COLO829 (cell line): ENCODE measurements at places on chromosomes 13 and 19.

DNA sequence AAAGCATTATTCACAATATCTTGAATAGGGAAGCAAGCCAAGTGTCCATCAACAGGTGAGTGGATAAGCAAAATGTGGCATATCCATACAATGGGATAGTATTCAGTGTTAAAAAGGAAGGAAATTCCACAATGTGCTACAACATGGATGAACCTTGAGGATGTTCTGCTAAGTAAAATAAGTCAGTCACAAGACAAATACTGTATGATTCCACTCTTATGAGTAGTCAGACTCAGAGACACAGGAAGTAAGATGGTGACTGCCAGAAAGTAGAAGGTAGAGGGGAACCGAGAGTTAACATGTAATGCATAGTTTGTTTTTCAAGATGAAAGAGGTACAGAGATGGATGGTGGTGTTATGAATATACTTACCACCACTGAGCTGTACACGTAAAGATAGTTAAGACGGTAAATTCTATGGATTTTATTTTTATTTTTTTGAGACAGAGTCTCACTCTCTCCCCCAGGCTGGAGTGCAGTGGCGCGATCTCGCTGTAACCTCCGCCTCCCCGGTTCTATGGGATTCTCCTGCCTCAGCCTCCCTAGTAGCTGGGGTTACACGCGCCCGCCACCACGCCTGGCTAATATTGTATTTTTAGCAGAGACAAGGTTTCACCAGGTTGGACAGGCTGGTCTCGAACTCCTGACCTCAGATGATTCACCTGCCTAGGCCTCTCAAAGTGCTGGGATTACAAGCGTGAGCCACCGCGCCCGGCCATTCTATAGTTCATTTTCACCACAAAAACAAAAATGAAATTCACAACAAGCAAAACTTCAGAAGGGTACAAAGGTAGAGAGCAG, 1.0 kb upstream of the CHAMP1 start:
- DNase-seq = no peak

GRCh38 chr13:52070929-52071523, 46.5 kb downstream of the UTP14C start:
- no peak for DNase-seq

GRCh38 chr19:34244611-34245299, 9.6 kb upstream of the GARRE1 start:
- DNase-seq = no peak

DNA sequence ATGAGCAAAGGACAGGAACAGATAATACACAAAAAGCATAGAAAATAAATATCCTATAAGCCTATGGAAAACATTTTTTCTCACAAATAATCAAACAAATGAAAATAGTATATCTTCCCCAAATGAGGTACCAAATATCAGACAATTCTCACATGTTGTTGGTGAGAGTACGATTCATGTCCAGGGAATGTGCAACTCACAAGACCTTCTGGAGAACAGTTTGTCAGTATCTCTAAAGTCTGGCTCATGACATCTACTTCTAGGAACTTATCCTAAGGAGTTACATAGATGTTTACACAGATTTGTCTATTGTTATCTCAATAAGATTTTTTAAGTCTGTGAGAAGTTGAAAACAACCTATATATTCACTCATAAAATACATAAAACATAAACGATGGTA, 80.3 kb upstream of the ARHGEF7 start:
- DNase-seq = no peak

DNA sequence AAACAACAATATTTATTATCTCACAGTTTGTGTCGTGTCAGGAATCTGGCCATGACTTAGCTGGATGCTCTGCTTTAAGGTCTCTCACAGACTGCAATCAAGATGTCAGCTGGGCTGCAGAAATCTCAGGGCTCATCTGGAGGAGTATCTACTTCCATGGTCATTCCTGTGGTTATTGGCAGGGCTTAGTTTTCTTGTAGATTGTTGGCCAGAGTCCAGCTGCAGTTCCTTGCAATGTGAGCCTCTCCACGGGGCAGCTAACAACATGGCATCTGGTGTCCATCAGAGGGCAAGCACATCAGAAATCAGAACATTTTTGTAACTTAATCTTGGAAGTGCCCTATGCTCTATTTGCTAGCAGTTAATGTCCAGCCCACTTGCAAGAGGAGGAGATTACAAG, 45.7 kb upstream of the TDRD3 start:
- DNase-seq = no peak

GRCh38 chr19:31906111-31906871, 439.1 kb upstream of the ZNF507 start:
- no peak for DNase-seq

DNA sequence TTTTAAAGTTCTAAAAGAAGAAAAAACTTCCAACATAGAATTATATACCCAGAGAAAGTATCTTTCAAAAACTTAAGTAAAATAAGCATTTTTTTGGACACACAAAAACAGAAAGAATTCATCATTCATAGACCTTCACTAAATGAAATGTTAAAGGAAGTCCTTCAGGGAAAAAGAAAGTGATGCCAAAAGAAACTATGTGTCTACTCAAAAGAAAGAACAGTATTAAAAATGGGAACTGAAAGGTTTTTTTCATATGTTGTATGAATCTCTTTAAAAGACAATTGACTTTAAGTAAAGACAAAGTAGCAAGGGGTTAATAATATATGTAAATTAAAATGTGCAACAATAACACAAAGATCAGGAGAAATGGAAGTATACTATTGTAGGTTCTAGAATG, 96.5 kb downstream of the DHRS12 start:
- no peak for DNase-seq

- DNase-seq = no peak
Measured at GRCh38 chr19:16001481-16002312, 52.9 kb downstream of the OR10H4 start.

GRCh38 chr13:70960841-70961443, 852.7 kb upstream of the KLHL1 start:
- DNase-seq = no peak

DNA sequence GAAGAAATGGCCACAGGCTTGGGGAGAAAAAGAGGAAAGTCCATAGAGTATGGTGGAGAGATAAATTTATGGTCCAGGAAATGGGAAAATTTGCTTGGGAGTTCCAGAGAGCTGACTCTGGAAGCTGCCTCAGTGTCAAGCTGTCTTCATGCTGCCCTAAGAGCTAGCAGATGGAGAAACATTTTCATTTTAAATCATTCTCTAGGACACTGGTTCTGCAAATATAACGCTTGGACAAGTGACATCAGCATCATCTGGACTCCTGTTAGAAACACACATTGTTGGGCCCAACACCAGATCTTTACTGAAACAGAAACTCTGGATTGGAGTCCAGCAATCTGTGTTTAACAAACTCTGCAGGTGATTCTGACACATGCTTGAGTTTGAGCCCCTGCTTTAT, 592.0 kb upstream of the KLF12 start:
- DNase-seq = no peak

DNA sequence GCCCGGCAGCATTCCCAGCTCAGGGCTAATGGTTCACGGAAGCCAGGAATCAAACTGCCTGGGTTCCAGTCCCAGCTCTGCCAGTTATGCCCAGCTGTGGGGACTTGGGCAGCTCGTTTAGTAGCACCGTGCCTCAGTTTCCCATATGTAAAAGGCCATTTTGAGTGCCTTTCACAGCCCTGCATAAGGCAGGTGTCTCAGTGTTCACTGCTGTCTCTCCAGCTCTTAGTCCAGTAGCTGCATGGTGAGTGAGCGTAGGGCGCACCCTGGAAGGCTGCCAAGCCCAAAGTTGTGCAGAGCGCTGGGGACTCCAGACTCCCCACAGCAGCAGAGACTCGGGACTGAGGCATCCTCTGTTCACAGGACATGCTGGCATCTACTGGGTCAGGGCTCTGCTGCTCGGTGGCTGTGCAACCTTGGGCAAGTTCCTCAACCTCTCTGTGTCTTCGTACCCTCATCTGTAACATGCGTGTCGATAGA, 5.5 kb downstream of the RPL28 start:
- no peak for DNase-seq

DNA sequence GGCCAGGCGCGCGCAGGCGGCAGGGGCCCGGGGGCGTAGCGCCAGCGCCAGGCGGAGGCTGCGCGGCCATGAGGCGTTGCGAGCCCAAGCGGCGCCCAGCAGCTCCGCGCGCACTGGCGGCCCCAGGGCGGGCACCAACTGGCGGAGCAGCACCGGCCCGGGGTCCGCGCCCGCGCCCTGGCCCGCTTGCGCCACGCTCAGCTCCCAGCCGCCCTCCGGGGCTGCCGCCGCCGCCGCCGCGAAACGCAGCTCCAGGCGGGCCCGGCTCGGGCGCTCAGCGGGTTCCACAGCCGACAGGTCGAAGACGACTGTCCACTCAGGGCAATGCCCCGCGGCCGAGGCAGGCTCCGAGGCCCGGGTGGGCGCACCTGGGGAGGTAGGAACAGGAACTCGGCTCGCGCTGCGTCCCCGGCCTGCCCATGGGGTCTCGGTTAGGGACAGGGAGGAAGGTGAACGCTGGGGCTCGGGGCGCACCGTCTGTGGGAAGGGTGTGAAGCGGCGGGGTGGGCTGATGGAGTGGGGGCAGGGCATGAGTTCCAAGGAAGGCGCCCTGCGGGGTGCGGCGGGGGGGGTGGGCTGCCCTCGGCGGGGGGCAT, 26.8 kb downstream of the CERS1 start:
- DNase-seq = no peak

DNA sequence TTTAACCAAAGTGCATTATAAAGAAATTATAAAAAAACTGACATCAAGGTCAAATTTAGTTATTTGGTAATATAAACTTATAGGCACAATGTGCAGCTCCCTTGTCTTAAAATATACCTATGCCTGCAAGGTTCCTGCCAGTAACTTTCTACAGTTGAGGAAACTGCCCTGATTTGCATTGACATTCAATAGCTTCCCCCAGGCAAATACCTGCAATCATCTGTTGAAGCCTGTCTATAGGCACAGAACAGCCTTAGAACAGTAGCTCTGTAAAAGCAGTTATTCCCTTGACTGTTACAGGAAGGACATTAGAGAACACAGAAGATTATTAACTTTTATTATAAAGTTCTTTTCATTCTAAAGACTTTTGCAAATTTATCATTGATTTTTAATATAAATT, 1239.5 kb downstream of the PCDH9 start:
- DNase-seq = no peak

DNA sequence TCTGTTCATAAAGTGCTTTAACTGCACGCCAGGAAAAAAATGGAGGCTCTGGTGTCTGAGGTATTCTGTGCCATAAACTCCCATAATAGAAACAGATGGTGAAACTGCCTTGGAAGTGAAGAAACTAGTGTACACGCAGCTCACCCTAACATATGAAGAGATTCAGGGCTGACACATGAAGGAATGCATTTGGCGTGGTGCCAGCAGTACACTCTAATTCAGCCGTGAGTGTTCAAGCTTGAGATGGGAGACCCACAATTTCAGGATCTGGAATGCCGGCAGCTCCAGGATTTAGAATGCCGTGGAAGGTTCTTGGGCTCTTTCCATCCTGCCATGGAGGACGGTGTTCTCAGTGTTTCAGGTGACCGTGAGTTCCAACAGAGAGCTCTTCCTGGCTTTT, 478.4 kb downstream of the TSHZ3 start:
- DNase-seq = no peak

- DNase-seq = no peak
Measured at GRCh38 chr13:49569993-49570689, 15.2 kb downstream of the RCBTB1 start.
